ENCODE measurements at places on chromosomes 11 and 22.

DNA sequence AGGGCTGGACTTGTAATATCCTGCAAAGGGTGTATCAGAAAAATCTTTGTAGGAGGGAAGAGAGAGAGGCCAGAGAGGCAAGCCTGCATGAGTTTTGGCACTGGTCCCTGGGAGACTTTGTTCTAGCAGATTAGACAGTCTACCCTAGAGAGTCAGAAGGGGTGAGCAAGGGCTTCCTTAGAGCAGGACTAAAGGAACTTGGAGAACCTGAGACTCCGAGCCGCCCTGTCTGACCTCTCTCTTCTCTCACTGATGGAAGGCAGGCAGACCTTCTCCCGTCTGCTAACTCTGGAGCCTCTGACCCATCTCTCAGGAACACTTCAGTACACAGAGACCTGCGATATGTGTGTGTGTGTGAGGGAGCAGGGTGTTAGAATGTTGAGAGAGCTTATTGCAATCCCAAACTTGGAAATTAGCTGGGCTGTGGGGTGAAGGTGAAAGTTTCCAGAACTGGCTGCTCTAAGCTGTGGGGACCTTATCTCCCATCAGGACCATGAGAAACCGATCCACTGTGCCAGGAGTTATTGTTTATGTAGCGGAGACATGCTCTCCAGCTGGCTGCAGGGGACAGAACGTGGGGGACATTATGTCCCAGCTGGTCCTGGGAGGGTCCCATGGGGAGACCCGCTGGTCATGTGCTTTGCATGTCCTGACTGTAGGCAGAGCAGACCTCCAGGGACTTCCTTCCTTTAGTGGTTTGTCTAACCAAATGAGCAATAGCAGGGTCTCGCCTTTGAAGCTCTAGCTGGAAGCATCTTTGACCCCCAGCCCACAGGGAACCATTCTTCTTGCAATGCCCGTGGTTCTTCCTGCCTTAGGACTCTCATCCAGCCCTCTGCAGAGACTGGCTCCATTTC is 51.1 kb downstream of the TIMP3 start:
- DNase-seq: no peak

DNA sequence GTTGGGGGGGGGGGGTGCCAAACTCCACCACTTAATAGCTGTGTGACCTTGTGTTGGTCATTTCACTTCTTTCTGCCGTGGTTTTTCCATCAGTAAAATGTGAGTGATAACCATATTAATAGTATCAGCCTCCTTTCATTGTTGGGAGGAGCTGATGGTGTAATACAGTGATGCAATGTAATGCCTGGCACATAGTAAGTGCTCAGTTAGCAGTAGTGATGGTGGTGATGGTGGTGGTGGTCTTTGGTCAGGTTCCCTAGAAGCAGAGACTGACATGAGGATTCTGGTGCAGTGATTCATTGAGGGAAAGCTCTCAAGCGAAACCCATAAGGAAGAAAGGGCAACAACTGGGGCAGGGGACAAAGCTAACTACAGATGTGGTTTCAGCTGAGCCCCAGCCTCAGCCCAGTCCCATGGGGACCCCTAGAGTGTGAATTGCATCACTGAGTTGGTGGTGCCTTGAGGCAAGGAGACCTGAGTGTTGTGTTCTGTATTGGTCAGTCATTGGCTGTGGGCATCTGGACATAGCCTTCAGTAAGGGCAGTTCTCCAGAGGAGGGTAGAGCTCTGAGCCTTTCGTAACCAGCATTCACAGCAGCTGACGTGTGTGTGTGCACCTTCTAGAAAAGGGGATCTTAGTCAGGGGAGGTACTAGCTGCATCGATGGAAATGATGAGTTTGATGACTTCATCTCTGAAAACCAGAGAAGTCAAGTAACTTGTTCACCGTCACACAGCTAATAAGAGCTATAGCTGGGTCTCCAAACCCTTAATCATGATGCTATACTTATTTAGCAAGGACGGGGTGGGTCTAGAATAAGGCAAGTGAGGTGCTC is 93.6 kb upstream of the CRYBB3 start:
- no peak for DNase-seq

DNA sequence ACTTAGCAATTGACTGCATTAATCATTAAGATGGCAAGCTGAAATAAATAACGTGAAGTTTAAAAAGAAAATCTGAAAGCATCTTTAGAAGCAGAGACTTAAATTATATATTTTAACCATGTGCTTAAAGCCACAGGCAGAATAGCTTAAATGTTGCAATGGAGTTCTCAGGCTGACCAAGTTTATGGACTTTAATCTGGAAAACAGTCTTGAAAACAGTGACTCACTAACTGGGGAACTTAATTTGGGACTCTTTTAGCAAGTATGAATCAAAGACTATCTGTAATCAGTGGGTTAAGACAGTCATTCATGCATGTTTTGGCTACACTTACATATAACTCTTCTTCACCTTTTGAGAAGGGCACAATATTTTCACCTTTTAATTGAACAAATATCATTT is 12.6 kb upstream of the GLYATL1 start:
- DNase-seq: no peak

DNA sequence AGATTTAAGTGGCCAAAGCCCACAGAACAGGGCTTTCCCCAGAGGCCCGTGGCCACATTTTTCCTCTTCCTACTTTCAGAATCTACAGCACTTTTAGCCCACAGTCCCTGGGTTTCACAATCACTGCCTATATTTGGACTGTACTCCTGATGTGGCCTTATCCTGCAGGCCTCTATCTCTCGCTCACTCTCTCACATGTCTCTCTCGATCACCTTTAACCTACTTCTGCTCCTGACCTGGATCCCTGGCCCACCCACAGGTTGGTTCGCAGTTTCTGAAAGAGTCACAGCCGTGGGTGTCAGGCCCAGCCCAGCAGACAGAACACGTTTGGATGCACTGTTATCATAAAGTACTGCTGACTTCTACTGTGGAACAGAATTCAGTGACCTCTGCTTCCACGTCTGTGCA is 55.5 kb downstream of the LARGE1 start:
- DNase-seq: no peak

DNA sequence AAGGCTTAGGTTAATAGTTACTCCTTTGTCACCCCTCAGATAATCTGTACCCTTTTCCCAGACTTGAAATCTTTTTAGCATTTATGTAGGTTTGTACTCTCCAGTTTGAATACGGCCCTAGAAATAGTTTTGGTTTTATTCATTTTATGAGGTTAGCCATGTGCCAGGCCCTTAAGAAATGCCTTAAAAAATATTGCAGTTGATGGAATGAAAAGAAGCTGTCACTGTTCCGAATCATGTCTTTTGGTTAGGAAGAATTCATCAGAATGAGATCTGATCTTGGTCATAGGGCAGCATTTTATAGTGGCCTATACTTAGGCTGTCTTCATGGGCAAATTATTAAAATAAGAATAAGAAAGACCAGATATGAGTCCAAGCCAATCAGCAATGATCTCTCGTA is 14.8 kb upstream of the PRSS23 start:
- DNase-seq: no peak

GRCh38 chr11:91585035-91585801 is 639.4 kb upstream of the FAT3 start:
- DNase-seq: no peak

DNA sequence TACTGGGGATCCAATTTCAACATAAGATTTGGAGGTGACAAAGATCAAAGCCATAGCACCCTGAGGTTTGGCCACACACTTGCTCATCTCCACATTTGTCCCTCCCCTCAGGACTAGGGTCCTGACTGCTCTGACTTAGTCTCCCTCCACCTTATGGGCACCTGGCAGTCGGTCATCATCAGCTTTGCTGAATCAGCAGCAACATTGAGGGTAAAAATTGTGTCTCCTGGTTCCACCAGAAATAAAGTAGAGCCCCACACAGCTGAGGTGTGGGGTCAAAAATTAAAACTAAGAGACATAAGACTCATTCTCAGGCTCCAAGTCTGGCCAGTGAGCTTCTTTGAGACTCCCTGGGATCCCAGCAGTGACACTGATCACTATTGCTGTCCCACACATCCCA is 56.2 kb downstream of the GGTLC2 start:
- no peak for DNase-seq

- DNase-seq: no peak
Measured at GRCh38 chr22:19622061-19622441, 92.3 kb upstream of the SEPTIN5 start.

- DNase-seq: no peak
Measured at GRCh38 chr22:22219140-22219996, 25.2 kb upstream of the VPREB1 start.

GRCh38 chr11:90849312-90849711 is 626.5 kb upstream of the CHORDC1 start:
- DNase-seq: no peak

GRCh38 chr11:120130176-120130980 is 7.5 kb downstream of the TRIM29 start:
- no peak for DNase-seq

DNA sequence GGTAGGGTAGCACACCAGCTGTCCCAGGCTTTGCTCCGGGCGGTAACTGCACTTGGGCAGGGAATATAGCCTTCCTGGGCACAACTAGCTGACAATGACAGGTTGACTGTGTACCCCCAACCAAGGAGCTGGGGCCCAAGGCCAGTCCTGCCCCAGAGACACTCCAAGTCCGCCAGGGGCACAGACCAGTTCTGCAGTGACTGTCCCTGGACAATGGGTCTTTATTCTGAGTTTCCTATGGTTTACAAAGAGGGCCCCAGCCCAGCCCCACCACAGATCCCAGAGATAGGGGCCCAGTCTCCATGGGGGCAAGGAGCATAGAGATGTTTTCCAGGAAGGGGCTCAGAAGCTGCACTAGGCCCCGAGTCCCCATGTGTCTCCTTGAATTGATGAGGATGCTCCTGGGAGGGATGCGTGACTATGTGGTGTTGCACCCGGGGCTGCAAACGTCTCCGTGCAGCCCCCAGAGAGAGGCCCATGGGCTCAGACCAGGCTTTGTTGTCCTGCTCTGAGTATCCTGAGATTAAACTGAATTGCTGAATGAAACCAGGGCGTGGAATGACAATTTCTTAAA is 48.4 kb downstream of the CD6 start:
- DNase-seq: no peak

- no peak for DNase-seq
Measured at GRCh38 chr11:128492903-128493569, 94.3 kb downstream of the ETS1 start.

DNA sequence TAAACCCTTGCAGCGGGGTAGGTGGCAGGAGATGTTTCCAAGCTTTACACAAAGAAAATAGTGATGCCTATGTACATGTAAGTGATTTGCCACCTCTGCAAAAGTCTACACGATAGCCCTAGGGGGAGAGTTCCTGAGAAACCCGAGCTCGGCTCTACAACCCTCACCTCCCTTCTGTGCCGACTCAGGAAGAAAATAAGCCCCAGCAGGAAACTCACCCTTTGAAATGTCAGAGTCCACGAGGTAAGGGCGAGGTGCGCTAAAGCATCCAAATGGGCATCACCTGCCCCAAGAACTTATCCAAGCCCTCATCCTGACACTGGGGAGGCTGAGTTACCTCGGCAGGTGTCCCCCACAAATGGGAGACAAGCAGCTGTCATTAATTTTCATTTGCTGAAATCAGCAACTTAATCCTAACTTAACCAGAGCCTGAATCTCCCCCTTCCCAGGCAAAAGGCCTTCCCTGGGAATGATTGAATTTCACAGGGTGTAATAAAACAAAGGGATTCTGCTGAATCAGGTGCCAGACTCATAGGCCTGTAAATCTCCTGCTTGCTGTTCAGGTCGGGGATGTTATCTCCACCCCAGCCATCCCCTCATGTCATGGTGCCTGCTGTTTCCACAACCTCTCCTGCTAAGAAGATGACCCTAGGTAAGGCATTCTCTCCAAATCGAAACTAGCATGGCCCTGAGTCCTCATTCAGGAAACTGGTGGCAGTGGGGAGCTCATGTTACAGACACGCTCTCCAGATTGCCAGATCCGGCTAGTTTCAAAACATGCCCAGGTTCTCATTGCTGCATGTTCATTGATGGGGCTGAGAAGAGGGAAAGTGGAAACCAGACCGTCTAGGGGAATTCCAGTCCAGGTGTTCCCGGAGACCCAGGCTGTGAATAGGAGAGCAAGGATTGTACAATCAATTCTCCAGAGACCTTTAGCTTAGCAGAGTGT is 105.3 kb upstream of the KIRREL3 start:
- no peak for DNase-seq

- peak; percentile 42 for DNase-seq
Measured at GRCh38 chr11:129815596-129816461, at the start of gene TMEM45B. Gene TMEM45B (plus strand): TSS chr11:129815848. CDS start chr11:129852483, 36,635 bp downstream.

GRCh38 chr22:17476838-17477237 is 86.5 kb upstream of the SLC25A18 start:
- DNase-seq: no peak

DNA sequence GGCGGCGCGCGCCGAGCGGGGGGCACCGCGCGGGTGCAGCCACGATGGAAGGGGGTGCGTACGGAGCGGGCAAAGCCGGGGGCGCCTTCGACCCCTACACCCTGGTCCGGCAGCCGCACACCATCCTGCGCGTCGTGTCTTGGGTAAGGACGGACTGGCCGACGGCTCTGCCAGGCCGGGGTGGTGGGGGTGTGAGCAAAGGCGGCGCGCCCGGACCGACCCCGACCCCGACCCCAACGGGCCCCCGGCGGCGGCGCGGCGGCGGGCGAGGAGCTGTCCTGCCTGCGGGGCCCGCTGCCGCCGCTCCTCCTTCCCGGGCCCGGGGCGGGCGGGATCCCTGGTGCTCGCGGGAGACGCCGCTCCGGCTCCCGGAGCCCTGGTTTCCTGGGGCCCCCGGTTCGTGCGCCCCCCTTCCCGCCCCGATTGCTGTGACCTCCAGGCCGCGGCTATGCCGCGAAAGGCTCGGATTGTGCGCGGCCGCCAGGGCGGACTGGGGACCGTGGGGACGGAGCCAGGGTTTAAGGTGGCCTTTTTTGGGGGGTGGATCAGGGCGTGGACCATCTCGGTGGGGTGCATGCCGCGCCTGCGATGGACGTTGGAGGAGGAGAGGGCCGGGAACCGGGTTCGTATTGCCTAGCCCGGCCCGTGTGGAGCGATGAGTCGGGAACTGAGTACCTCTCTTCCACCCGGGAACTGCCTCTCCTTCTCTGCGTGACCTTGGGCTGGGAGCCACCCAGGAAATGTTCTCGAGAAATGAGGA is at the start of gene SYNGR1:
TSS of gene SYNGR1 (plus strand) at position 25 of the 760 bp plus-strand sequence. CDS start at position 45, 20 bp downstream.
- DNase-seq: peak; percentile 8

DNA sequence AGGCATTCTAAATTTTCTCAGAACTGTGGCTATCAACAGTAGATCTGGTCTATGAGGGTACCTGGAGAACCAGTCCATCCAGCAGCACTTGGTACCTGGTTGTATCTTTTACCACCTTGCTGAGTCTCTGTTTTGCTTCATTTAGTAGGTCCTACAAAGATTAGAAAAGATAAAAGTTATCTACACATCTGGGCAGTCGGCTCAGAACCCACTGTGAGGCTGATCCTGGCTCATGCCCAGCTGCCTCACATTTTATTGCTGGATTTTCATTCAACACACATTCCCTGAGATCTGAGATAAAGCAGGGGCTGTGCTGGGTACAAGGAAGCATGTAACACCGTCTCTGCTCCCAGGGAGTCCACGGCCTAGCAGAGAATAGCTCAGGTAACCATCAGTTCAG is 27.5 kb downstream of the ATP6V1E1 start:
- DNase-seq: no peak

DNA sequence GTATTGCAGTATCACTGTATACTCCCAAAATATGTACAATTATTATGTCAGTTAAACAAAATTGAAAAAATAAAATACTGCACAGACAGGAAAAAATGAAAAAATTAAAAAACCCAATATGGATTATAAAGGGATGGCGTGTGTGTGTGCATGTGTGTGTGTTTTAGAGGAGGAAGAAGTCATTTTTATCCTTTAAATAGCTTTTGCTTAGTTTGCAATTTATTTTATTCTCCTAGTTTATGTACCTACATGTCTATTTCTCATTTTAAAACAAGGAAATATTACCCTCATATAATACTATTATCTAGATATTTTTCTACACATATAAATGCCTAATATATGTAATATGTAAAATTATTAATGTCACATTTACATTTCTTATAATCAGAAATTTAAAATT is 1144.3 kb downstream of the LRRC4C start:
- no peak for DNase-seq

- no peak for DNase-seq
Measured at GRCh38 chr11:119791701-119792151, 62.7 kb upstream of the NECTIN1 start.
